ENCODE measurements at places on chromosomes 11 and 22.

GRCh38 chr11:132743601-132744000 lies 788.7 kb downstream of the OPCML start:
- no peak for DNase-seq

GRCh38 chr11:110044226-110044968 lies 48.8 kb upstream of the ZC3H12C start:
- DNase-seq = no peak

GRCh38 chr22:43039800-43040199 lies 24.9 kb upstream of the PACSIN2 start:
- DNase-seq = no peak

DNA sequence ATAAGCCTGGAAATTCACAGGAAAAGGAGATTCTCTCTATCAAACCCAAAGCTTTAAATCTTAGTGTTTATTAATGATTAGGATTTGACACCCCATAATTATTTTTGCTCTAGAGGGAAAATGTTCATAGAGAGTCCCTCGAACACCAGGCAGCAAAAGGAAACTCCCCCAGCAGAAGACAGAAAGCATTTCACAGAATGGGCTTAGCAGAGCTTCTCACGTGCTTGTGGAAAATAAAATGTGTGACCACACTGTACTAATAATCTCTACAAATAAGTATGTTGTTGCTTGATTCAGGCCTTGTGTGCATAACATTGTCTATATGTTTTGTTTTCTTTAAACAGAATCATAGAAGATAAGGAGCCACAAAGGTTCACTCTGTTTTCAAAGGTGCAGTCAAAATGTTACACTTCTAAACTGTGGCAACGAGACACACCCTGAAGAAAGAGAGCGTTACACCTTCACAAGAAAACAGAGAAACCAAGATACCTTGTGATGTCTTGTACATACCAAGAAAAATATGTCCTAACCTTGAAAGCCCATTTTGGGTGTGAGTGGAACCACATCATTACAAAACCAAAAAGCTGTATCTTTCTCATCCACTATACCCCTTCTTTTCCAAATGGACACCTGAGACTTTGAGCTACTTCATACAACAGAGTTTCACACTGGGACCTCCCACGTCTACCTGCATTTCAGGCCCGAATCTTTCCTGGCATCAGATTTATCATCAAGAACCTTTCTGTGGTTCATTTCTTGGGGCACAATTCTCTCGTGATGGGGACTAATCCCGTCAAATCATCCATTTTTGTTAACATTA lies 282.5 kb downstream of the ETS1 start:
- DNase-seq = no peak

GRCh38 chr11:90438069-90438468 lies 215.2 kb upstream of the CHORDC1 start:
- no peak for DNase-seq

DNA sequence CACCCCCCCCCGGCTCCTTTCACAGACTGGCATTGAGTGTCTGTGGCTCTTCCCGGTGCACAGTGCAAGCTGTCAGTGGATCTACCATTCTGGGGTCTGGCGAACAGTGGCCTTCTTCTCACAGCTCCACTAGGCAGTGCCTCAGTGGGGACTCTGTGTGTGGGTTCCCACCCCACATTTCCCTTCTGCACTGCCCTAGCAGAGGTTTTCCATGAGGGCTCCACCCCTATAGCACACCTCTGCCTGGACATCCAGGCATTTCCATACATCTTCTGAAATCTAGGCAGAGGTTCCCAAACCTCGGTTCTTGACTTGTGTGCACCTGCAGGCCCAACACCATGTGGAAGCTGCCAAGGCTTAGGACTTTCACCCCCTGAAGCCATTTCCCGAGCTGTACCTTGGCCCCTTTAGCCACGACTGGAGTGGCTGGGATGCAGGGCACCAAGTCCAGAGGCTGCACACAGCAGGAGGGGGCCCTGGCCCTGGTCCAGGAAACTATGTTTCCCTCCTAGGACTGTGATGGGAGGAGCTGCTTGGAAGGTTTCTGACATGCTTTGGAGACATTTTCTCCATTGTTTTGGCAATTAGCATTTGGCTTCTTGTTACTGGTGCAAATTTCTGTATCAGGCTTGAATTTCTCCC lies 26.0 kb downstream of the BCL2L13 start:
- no peak for DNase-seq

DNA sequence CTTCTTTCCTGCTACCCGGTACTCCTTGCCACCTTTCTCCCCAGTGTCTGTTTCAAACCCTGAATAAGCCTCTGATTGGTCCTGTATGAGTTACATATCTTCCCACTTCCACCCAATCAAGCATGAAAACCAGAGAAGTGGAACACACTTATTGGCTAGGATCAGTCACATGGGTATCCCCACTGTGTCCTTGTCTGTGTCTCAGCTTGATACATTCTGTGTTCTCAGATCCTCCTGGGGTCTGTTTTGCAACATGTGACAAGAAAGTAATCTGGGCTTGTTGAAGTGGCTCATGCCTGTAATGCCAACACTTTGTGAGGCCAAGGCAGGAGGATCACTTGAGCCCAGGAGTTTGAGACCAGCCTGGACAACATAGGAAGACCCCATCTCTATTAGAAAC lies 23.9 kb downstream of the MCHR1 start:
- DNase-seq = no peak

DNA sequence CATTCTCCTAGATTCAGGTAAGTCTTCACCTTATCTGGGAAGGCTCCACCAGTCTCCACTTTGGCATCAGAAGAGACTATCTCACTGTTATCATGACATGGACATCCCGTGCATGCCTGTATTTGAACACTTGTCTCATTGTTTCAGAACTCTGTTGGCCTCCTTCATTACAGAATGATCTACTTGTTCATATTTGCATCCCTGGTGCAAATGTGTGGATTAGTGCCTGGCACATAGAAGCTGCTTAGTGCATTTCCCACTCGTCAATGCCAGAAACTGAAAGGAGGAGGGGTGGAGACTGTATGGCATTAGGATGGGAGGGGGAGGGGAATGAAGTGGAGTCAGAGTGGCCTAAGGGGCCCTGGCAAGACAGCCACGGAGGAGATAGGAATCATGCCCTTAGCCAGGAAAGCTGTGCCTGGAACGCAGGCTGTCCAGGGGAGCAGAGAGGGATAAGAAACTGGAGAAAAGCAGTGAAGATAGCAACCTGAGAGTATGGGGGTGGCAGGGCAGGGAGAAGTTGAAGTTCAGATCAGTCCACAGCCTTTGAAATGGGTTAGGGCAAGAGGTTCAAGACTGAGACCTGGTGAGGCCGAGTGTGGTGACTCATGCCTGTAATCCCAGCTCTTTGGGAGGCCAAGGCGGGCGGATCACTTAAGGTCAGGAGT lies 53.8 kb upstream of the CAPRIN1 start:
- no peak for DNase-seq

DNA sequence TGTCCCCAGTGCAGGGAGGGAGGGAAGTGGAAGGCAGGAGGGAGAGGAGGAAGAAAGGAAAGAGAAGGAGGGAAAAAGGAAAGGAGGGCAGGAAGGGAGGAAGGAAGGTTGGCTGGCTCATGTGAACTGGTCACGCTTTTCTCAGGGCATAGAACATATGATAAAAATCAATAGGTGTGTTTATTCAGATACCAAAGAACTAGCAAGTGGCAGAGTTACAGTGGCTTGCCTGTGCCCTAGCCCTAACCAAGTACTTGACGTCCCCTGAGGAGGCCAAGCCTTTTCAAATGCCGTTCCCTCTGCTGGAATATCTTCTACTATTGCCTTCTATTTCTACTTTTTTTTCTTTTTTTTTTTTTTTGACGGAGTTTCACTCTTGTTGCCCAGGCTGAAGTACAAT lies 33.5 kb downstream of the CHRDL2 start:
- no peak for DNase-seq

- no peak for DNase-seq
These were observed 58.6 kb upstream of the CCT8L2 start for GRCh38 chr22:16651217-16651616.

DNA sequence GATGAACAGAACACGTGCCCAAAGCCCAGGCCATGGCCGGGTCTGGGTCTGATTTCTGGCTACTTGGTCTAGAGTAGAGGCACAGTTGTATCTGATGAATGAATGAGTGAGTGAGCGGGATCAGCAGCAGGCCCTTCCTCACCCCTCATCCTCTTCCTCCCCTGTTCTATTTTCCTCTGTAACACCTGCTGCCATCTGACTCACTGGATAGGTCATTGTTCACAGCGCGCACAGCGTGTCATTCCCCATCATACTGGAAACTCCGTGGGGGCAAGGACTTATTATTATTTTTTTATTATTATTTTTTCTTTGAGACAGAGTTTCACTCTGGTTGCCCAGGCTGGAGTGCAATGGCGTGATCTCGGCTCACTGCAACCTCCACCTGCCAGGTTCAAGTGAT lies 13.9 kb downstream of the NCF4 start:
- no peak for DNase-seq

GRCh38 chr22:29715240-29715639 lies 4.6 kb upstream of the CABP7 start:
- DNase-seq = no peak

DNA sequence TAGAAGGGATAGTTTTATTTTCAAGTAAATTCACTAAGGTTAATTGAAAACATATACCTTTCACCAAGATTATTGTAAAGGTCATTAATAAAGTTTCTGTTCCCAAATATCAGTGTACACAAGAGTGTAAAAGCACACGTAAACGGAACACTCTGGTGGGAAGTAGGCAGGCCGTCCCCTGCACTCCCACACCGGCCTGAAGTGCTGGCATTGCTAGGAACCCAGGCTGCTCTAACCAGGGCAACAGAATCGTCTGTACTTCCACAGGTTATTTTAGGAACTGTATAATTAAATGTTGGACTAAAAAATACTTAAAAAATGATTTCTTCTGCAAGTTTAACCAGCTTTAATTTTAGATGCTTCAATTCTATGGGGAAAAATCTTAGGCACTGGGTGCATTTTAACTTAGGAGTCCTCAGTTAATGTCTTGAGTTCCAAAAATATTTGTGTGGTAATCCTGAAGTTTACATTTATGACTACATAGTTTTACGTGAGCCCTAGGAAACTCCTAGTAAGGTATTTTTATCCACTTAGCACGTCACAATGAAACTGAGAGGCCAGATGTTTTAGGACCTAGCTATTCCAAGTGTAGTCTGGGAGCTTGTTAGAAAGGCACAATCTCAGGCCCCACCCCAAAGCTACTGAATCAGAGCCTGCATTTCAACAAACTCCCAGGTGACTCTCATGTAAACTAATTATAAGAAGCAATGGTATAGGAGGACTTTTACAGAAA lies 31.2 kb downstream of the KMT5B start:
- no peak for DNase-seq

- no peak for DNase-seq
These were observed 106.4 kb downstream of the ARHGAP42 start for GRCh38 chr11:100793525-100793924.

DNA sequence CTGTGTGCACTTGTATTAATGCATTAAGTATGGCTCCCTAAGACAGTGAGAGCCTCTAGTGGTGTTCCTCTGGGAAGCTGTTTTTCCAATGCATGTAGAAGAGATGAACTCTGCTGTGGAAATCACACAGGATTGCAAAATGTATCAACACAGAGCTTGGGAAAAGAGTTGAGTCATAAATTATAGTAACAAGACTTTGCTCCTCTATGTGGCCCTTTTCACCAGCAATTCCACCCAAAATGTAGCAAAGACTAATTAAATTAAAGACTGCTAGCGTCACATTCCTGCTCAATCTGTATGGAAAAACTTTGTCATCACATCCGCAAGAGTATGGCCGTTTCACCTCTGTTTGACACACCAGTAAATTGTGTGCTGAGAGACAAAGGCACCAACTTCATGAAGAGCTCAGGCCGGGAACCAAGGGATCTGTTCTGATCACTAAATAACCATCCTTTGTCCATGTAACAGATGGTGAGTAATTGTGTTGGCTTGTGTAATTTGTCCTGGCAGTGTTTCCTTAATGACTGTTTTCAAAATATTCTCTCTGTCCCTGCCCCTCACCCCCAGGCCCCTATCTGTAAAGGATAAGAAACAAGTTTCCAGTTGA lies 209.2 kb upstream of the SORL1-AS1 start:
- DNase-seq = no peak

GRCh38 chr11:64801561-64802369 lies 1.2 kb downstream of the MAP4K2 start:
- DNase-seq = no peak

GRCh38 chr22:24335496-24335895 lies 64.9 kb downstream of the SPECC1L start:
- no peak for DNase-seq

DNA sequence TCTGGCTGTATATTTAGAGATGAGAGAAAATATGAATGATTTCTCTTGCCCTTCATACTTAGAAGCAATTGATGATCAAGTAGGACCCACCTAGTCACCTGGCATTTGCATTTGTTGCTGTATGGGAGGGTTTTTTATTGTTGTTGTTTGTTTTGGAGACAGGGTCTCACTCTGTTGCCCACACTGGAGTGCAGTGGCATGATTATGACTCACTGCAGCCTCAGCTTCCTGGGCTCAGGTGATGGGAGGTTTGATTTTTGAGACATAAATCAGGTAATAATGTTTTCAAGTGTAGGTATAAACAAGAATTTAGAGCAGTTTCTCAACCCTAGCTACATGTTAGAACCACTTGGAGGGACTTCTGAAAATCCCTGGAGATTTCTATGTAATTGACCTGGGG lies 63.0 kb downstream of the TNRC6B start:
- no peak for DNase-seq

- DNase-seq = no peak
These were observed 82.9 kb upstream of the TBCEL start for GRCh38 chr11:120941000-120941399.

- no peak for DNase-seq
These were observed 23.1 kb downstream of the NCAPD3 start for GRCh38 chr11:134200688-134201087.

DNA sequence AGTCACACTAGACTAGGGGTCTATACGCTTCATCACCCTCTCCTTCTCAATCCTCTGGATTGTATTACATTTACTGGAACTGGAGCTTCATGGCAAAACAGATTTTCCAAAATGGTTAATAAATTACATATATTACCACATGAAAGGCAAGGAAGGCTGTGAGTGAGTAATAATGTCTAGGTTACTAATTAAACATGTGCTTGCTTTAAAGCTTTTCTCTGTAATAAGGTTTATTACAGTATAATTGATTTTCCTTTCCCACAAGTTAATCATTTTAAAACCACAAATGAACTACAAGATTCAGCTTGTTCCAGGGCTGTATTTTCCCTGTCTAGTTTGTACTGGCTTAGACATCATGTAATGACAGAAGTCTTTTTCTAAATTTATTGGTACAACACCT lies 25.6 kb downstream of the MMP13 start:
- no peak for DNase-seq
